Neuronal stem cell (in vitro differentiated cells): ENCODE measurements at places on chromosomes 13 and 19.

DNA sequence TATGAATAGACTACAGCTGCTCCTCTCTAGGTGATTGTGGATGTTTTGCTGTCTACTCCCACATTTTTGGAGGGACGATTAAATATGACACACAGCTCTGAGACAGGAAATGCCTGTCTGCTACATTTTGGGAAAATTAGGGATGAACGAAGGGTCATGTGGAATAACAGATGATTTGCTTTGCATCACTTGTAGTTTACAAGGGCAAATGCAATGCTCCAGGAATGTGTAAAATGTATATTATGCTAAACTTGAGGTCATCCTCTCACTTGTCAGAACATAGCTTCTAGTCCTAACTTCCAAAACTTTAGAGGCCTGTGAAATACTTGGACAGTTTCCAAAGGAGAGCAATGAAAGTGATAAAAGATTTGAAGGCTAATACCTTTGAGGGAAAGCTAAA is 284.2 kb upstream of the DACH1 start:
- no peak for DNase-seq

DNA sequence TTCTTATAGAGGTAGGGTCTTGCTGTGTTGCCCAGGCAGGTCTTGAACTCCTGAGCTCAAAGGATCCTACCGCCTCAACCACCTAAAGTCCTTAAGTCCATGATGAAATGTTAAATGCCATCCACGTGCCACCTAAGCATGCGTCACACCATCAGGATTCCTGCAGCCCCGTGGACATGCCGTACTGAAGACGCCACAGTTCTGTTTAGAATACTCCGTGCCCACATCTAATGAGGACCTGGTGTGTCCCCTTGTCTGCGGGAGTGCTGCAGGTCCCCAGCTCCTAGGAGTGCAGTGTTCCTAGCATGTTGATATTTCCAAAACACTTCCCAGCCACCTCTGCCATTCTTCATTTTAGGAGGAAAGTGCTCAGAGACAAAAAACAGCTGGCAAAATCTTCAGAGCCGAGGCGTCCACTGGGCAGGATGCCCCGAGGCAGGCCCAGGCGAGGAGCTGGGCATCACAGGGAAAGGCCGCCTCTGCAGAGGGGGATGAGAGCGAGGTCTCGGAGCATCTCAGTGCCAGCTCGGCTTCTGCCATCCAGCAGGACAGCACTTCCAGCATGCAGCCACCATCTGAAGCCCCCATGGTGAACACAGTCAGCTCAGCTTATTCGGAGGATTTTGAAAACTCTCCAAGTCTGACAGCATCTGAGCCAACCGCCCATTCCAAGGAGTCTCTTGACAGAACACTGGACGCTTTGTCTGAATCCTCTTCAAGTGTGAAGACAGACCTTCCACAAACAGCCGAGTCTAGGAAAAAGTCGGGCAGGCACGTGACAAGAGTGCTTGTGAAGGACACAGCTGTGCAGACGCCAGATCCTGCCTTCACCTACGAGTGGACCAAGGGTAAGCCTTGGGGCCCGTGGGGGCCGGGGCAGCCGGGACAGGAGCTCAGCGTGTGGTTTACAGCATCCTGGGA is 13.2 kb downstream of the C19orf44 start:
- no peak for DNase-seq

GRCh38 chr19:49812452-49812996 is 568 bp downstream of the FUZ start:
- DNase-seq, result no peak

DNA sequence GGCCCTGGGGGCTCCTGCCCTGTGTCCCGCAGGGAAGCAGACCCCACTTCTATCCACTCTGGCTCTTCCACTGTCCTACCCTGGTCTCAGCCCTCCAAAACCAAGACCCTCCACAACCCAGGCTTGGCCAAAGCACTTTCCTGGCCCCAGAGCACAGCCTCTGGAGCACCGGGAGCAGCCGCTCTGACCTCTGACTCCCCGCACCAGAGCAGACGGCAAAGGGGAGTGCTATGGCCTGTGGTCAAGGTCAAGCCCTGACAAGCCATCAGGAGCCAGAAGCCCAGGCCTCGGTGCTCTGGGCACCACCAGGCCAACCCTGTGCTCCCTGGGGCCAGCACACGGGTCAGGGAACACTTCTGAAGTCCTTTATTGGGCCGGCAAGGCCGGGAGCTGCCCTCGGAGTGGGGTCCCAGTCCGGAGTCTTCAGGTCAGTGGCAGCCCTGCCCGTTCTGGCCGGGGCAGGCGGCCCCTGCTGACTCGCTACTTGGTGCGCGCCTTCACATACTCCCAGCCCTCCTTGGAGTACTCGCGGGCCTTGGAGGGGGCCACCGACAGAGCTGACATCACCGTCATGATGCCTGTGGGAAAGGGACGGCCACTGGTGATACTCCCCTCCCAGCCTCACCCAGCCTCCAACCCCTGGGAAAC is 2.1 kb downstream of the MICOS13 start:
- DNase-seq, result no peak

DNA sequence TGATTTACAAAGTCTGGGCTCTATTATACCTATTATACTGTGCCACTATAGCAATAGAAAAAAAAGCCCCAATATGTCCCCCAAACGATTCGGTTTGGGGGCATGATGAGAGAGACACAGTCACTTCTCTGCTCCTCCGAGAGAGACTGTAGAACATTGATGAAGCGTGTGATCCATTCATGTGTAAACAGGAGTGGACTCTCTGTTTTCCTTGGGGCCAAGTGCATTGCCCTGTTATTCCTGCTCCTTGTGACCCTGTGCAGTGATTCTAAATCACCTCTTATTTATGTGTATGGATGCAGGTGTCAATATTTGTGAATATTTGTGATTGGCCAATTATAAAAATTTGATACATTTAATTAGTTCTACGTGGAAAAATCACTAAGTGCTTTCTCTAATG is 17.0 kb downstream of the F10 start:
- DNase-seq, result no peak

DNA sequence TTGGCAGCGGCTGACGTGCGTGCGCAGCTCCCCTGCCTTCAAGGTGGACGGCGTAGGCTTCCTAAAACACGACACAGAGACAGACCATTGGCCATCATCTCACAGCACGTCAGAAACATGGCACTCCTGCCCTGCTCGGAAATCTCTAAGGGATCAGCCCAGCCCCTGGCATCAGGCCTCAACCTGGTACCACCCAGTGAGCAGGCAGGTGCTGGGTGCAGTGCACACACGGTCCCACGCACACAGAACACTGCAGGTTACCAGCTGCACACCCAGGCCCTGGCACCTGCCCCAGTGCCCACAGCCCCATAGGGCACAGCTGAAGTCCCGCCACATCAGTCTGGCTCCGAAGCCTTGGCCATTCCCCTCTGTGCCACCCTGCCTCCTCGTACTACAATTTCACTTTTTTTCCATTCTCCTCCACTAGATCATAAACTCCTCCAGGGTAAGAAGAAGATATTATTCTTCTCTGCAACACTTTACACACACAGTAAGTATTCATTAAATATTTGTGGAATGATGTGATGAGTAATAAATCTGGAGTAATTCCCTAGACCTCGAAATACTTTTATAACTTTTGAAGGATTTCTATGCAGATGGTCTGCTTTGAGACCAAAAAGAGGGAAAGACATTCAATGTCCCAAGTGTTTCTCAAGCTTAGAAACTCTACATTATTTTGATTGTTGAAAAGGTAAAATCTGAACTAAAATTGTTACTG is 156.4 kb downstream of the COL4A1 start:
- DNase-seq, result no peak

GRCh38 chr13:70893832-70894231 is 785.6 kb upstream of the KLHL1 start:
- DNase-seq, result no peak

- DNase-seq, result no peak
Observed at GRCh38 chr13:112969692-112970338, 801 bp downstream of the MCF2L start.

- DNase-seq, result no peak
Observed at GRCh38 chr13:33577007-33577406, 240.9 kb upstream of the RFC3 start.

- DNase-seq, result no peak
Observed at GRCh38 chr13:85724546-85725432, 74.4 kb downstream of the SLITRK6 start.

GRCh38 chr13:102945886-102946285 is 100.1 kb downstream of the ERCC5 start:
- DNase-seq, result no peak

GRCh38 chr13:42495255-42495654 is 78.7 kb upstream of the TNFSF11 start:
- DNase-seq, result no peak

DNA sequence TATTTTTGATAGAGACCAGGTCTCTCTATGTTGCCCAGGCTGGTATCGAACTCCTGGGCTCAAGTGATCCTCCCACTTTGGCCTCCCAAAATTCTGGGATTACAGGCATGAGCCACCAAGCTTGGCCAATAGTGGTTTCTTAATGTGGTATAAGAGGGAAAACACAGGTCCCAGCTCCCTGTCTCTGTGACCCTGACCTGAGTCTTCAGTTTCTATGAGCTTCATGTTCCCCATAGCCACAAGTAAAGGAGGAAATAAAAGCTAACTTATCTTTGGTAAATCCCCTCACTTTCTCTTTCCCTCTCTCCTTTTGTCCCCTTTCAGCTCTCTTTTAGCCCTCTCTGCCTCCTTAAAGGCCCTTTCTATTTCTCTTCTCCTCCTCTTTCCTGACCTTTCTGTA is 50.3 kb downstream of the ABCC4 start:
- DNase-seq, result no peak

DNA sequence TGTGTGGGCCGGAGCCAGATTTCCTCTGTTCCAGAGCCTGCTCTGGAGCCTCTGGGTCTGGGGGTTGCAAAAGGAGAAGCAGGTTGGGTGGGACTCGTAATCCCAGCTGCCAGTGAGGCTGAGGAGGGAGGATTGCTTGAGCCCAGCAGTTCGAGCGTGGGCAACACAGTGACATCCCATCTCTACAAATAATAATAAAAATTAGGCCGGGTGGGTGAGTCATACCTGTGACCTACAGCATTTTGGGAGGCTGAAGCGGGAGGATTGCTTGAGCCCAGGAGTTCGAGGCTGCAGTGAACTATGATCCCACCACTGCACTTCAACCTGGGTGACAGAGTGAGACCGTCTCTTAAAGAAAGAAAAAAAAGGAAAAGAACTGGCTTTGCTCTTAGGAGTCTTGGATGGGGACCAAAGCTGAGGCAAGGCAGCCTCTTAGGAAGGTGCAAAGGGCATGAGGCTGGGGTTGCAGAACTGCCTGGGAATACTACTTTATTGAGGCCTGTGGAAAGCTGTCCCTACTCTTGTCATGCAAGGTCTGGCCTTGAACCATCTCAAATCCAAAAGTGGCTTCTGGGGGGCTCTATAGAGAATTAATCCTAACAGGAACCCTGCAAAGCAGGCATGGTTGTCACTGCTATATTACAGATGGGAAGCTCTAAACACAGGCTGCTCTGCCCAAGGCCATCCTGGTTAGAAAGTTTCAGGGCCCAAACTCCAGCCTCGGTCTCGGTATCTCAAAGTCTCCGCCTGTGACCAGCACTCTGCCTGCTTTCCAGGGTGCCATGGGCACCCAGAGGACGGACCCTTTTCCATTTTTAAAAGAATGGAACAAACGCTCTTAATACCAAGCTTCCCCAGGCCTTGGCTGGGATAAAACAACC is 880 bp upstream of the C19orf12 start:
- DNase-seq, result no peak

DNA sequence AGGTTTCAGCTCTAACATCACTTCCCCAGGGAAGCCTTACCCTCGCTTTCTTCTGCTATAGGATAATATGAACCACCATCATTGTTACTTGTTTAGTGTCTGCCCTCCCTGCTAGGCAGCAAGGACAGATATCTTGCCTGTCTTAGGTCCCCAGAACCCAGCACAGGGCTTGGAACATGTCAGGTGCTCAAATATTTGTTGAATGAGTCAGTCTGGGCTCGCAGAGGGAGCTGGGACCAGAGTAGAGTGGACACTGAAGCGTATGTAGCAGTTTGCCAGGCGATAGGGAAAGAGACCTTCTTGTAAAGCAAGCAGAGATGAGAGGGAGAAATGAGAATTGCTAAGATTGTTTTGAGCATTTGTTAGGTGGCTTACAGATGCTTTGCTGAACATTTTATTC is 11.7 kb downstream of the BCKDHA start:
- DNase-seq, result no peak
